ENCODE measurements at places on chromosomes 4 and X.

- DNase-seq = no peak
Observed at GRCh38 chrX:3192835-3193234, 151.6 kb downstream of the ARSF start.

DNA sequence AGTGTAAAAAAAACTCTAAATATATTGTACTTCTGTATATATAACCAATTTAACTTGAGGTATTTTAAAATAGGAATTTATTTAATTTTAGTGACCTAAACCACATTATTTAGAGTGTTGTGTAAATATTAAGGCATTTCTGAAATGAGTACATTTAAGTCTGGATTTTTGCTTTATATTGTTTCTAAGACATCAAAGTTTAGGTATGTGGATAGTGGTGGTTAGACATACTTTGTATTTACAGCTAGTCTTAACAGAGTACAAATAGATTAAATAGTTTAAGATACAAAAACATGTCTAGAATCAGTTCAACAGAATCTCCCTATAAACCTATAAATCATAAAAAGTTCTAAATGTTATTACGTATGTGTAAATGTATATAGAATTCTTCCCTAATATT lies 588.5 kb downstream of the TRIML1 start:
- no peak for DNase-seq

GRCh38 chr4:25160714-25161592 lies 704 bp upstream of the SEPSECS start:
- no peak for DNase-seq

- DNase-seq = no peak
Observed at GRCh38 chr4:83906561-83906960, 370.7 kb downstream of the GPAT3 start.

- no peak for DNase-seq
Observed at GRCh38 chr4:153034681-153035080, 98.6 kb downstream of the FHDC1 start.

DNA sequence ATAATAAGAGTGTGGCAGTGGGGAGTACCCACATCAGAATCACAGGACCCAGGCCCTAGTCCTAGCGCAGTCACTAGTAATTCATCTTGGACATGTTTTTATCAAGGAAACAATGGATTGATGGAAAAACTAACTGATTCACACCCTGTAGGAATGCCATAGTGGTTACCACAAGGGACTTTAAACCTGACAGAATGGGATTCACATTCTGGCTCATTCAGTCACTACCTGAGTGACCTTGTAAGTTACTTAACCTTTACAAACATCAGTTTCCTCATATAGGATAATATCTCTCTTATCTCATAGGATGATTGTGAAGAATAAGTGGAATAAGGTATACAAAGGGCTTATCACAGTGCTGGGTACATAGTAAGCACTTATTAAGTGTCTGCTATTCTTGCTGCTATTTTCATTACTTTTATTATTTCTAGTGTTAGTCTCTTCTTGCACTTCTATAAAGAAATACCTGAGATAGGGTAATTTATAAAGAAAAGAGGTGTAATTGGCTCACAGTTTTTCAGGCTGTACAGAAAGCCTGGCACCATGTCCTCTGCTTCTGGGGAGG lies 247.5 kb upstream of the KLF3 start:
- no peak for DNase-seq

DNA sequence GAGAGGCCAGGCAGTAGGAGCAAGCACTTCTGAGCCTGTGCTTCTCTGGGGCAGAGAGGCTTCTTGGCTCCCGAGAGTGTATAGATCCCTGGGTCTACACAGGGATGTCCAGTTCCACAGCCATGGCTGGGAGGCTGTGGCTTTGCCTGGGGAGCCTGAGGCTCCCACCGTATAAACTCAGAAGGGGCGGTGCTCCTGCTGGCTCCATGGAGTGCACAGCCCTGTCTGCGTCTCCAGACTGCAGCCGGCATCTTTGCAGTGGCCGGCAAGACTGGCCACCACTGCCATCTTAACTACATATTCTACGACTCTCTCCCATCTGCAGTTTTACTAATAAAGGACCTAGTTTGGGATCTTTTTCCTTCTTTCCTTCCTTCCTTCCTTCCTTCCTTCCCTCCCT lies 1253.8 kb downstream of the C4orf33 start:
- DNase-seq = no peak

- DNase-seq = no peak
Observed at GRCh38 chr4:112515198-112516065, 548 bp downstream of the NEUROG2 start.

GRCh38 chrX:49197543-49198087 lies 2.4 kb downstream of the SYP start:
- no peak for DNase-seq

DNA sequence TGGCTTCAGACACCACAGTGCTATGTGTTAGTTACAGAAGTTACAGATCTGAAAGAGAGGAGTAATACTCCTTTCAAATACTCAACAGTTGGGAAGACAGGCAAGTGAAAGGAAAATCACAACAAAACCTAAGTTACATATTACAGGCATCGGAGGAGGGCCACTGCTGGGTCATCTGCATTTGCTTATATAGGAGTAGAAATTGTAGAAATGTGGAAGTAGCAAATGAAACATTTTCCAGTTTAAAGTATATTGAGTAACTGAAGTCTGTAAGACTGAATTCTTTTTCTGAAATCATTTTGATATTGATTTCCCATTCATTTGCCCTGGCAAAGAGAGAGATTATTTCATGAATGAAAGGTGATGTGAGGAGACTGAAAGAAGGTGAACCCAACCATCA lies 201.7 kb downstream of the SPRY1 start:
- DNase-seq = no peak

DNA sequence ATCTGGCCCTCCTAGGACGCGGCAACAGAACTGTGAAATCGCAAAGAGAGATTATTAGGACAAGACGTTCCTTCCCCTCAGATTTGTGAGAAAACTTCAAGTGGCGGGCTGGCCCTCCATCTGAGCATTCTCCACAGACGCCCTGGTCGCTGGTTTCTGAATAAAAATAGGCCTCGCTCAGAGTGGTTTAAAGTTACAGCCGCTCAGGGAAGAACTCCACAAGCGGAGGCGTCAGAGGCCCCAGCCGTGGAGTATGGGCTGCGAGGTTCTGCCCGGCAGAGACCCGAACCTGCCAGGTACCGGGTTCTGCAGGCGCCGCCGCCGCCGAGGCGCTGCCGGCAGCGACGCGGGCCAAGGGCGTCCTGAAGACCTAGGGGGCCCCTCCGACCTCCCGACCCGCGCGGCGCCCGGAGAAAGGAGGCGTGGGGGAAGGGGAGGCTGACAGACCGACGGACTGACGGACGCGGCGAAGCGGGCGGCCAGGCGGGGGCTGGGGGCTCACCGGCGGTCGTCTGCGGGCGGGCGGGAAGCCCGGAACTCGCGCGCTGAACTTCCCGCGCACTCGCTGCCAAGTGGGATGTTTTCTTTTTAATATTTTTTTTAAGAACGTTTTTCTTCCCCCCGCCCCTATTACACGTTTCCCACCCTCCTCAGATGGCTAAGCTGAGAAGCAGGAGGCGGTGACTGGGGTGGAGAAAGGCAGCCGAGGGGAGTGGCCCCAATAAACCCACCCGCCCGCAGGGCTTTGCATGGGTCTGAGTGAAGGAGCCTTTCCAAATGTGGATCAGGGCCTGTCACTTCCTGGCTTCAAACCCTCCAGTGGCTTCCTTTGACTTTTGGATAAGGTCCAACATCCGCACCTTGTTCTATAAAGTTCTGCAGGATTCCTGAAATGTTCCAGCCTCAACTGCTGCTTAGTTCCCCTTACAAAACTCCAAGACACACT lies at the start of gene PABPC4L:
TSS of gene PABPC4L (minus strand) at position 574 of the 946 bp plus-strand sequence. CDS start 770 bp downstream, outside the sequence.
- DNase-seq = no peak

DNA sequence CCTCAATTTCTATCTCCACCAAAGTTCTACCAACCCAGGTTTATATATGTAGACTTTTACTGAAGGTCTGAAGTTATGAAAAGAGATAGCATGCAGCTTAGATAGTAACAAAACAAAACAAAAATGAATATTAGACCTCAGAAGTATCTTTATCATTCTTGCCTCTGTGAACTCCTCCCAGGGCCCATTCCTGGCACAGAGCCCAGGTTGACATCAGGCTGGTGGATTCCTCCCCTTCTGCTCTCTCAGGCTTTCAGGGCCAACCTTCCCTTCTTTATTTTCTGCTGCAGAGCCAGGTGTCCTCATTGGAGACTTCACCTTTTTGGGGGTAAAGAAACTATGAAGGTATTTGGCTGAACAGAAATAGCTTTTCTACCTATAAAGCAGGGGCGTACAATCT lies 112.8 kb upstream of the PITX2 start:
- no peak for DNase-seq

DNA sequence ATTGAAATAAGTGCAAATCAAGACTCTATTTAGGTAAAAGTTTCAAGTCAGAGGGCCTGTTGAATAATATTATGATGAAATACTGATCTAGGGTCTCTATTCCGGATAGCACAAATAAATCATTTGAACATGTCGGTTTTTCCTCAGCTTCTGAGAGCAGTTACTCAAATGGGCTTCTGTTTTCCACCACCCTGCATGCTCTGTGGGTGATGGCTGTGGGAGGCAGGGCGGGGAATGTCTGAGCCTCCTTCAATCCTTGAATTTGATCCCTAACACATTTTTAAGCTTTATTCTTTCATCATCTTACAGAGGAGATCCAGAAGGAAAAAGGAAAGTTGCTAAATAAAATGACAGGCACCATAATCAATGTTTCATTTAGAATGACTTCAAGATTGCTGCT lies 8.5 kb downstream of the UNC5C start:
- peak; percentile 22 for DNase-seq

GRCh38 chr4:25955705-25956104 lies 41.7 kb downstream of the SMIM20 start:
- no peak for DNase-seq

DNA sequence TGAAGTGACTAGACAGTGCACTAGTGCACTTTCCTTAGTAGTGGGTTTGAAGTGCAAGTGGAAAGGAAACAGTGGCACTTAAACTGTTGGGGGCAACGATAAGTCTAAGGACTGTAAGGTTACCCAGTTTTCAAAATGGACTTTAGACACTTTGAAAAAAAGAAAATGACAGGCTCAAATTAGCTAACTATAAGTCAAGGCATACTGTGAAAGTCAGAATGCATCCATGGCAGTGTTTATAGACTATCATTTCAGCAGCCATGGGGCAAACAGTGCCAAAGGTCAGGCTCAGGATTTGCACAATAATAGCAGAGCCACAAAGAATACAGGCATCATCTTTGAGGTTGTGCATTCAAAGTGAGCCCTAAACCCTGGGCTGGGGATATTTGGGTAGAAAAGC lies 104.4 kb downstream of the CXCL13 start:
- no peak for DNase-seq

- DNase-seq = no peak
Observed at GRCh38 chr4:100682477-100683218, 164.8 kb upstream of the EMCN start.

- DNase-seq = no peak
Observed at GRCh38 chrX:129553619-129554288, 13.7 kb downstream of the OCRL start.

GRCh38 chr4:122005064-122005755 lies 53.4 kb upstream of the TRPC3 start:
- no peak for DNase-seq

DNA sequence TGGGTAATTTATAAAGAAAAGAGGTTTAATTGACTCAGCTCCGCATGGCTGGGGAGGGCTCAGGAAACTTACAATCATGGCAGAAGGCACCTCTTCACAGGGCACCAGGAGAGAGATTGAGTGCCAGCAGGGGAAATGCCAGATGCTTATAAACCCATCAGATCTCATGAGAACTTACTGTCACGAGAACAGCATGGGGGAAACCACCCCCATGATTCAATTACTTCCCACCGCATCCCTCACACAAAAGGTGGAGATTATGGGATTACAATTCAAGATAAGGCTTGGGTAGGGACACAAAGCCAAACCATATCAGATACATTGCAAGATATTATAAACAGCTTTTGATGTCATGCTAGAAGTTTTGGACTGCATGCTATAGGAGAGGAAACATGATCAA lies 204.3 kb downstream of the VEGFC start:
- no peak for DNase-seq

DNA sequence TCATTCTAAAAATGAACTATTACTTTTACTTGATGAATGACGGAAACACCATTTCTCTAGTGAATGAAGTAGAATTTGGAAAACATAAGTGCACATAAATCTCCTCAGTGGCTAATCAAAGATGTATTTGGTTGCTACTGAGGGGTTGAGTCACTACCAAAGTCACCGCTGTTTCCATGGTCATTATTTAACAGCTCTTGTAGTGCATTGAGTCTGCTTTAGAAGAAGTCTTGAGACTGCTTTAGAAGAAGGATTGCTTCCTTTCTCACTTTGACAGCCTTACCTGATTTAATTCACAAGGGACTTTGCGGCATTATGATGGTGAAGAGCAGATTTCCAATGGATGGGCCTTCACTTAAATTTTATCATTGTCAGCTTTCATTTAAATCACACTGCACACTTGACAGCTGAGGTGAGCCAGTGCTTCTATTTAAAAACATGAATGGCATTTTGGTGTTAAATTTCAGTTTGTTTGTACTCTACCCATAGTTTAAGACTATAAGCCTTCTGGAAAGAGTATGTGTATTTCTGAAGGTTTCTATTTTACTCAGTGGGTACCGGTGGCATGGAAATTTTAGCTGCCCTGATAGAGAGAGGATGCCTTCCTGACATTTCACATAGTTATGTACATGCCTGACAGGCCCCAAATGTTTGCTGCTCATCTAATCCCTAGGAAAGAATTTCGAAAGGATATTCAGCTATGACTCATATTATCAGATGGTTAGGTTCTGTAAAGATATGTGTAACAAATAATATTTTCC lies 9.5 kb downstream of the ASB5 start:
- DNase-seq = no peak

- no peak for DNase-seq
Observed at GRCh38 chrX:97405031-97405660, 521.4 kb downstream of the RPA4 start.

DNA sequence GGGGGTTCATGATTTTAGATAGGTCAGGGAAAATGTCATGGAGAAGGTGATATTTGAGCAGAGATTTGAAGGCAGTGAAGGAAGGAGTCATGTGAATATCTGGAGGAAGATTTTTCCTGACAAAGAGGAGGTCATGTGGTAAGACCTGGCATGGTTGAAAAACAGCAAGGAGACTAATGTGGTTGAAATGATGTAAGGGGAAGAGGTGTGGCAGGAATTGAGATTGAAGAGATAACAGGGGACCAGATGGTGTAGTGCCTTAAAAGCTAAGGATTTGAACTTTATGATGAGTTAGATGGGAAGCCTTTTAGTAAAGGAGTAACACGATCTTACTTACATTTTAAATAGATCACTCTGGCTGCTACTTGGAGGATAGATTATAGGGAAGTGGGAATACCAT lies 210.9 kb downstream of the RTL9 start:
- no peak for DNase-seq

DNA sequence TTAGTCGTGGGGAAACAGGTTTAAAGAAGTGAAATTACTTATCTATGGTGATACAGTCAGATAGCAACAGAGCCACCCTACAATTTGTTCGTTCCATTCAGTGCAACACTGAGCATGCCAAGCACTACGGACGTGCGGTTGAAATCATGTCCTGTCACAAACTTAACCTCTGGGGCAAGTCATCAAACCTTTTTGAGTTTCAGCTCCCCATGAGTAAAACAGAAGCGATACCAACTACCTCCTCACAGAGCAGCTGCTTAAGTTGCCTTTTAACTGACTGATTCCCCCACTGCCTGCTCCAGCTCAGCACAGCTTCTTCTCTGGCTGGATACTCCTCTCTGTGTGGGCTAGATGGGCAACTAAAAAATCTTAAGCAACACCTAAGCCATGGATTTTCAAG lies 36.0 kb downstream of the LHFPL1 start:
- DNase-seq = no peak

GRCh38 chr4:168509786-168510185 lies 12.9 kb downstream of the PALLD start:
- no peak for DNase-seq
